Stimulated activated CD4-positive, alpha-beta T cell treated with anti-CD3 and anti-CD28 coated beads, Interleukin-1b, Interleukin-23, amount 100 ng/mL, for 1 hour (primary cell): ENCODE measurements at places on chromosomes 5 and 9.
A peak's percentile ranks its signal among the peaks of the same experiment; 100 is the strongest.

- DNase-seq = no peak
These were observed 8.8 kb downstream of the KCNV2 start for GRCh38 chr9:2725898-2726649.

DNA sequence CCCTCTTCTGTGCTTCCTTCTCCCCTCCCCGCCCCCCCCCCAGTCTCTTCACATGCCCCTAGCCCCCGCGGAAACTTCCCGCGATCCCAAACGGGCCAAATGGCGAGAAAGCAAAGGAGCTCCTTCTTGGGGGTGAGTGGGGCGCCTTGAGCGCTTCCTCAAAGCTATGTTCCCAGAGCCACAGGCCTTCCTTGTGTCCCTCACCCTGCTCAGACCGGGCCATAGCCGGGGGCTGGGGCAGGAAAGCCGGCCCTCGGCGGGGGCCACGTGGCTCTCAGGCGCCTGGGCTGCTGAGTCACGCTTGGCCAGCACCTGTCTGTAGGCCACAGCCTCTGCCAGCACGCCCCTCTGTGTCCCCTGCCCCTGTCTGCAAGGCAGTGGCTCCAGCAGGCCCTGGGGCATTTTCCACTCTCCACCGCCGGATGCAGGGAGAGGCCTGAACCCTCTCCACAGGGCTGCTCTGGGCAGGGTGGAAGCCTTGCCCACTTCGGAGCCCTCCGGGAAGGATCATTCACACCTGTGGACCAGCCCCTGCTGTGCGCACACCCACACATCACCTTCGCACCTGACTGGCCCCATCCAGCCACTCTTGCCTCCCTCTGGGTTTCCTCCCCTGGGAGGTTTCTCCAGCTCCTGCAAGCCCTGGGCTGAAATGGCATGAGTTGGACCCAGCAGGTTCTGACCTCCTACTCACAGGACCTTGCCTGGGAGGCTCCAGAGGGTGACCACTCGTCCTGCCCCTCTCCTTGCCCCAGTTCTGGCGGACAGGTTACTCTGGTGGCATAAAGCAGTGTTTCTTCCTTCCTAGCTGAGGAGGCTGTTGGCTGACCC lies 1.2 kb upstream of the SQSTM1 start:
- no peak for DNase-seq

GRCh38 chr5:137695651-137696428 lies 40.0 kb downstream of the KLHL3 start:
- DNase-seq = no peak

DNA sequence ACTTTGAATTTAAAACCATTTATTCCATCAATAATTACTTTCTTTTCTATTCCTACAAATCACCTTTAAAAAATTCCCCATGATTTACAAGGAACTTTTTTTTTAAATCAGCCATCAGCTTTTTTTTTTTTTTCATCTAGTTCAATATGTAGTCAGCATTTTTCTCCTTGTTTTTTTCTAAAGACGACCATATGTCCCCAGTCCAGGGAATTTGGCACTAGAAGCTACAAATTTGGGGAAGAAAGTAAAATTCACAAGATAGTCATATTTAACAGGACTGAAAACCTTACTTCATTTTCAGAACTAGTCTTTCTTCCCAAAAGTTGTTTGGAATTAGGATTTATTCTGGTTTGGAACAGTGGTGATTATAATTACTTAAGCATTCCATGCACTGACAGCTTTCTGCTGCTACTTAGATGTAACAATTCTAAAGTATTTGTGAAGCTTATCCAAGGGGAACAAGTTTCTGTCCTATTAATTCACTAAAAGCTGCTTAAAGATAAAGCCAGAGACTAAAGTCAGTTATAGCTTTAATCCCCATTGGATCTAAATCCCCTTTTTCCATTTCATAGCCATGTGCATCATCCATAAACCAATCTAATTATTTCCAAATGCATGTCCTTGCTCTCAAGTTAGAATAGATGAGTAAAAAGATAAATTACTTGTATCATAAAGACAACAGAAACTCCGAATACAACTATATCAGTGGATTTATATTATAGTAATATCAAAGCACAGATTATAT lies 7.4 kb upstream of the SNCAIP start:
- no peak for DNase-seq

GRCh38 chr9:28056006-28056405 lies 482.7 kb upstream of the C9orf72 start:
- no peak for DNase-seq

DNA sequence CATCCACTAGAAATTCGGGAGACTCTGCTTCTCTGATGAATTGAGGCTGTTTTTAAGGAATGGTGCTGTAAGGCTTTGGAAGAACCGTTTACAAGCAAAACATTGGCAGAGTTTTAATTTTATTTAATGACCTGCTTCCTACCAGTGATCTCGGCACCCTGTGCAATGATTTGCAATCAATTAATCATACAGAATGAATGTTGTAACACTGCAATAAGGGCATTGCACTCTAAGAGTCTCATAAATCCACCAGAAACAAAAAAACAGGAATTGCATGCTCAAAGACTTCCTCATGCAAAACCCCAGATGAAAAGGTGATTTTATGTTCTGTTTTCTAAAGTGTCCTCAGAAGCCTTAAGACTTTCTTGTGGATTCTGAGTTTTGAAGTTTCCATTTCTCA lies 295.7 kb downstream of the ARHGEF28 start:
- DNase-seq = no peak

GRCh38 chr5:142014911-142015584 lies 2.2 kb upstream of the GNPDA1 start:
- DNase-seq = no peak

DNA sequence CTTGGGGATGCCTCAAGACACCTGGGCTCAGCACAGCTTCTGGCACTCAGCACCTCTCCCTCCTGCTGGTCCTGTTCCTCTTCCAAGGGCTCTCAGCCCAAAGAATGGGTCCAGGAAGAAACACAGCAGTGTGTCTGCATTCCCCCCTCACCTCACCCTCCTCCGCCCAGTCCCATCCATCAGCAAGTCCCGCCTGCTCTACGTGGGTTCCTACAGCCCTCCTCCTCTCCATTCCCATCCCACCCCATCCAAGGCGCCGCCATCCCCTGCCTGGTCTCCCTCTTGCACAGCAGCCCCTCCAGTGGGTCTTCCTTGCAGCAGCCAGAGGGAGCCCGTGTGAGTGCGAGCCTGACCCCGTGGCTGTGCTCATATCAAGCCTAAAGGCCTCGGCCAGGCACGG lies 52.3 kb upstream of the RPL26L1 start:
- no peak for DNase-seq

DNA sequence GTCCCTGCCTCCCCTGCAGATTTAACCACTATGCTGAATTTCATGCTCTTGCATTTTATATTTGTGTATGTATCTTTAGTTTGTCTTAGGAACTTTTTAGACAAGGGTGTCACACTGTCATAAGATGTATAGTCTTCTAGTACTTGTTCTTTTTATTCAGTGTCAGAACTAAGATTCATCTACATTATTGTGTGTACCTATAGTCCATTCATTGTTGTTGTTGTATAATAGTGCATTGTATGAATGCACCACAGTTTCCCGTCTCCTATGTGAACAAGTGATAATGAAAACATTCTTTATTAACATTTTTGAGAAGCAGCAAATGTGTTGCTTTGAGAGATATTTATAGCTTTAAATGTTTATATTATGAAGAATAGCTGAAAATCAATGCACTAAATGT lies 45.9 kb downstream of the SFXN1 start:
- DNase-seq = no peak

DNA sequence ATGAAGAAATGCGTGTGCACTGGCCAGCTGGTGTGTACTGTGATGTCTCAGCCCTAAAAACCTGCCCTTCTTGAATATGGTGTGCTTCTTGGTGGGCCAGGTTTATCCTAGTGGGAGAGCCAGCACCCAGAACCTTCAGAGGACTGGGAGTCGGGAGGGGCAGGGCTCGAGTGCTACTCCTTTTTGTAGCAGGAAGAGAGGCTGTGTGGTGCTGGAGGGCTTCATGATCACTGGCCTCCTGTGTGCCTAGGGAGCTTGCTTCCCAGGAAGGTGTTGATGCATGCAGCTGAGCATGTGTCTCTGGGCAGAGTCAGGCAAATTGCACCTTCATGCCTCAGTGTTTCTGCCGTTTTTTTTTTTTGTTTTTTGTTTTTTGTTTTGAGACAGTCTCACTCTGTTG lies 20.0 kb downstream of the PHF2 start:
- no peak for DNase-seq

DNA sequence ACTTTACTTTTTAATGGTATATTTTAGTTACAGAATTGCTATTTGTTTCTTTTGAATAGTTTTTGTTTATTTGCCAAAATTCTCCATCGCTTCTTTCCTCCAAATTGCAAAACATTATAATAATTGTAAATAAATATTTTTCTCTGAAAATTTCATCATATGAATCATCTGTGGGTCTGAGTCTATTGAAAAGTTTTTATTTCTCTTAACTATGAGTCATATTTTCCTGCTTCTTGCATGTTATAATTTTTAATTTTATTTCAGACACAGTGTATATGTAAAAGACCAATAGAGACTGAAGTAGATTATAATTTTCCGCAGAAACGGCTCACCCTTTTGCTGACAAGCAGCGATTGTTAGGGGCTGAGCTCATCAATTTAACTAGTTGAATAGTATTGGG lies 279.1 kb upstream of the IL12B start:
- DNase-seq = no peak

- no peak for DNase-seq
These were observed 7.0 kb upstream of the AK1 start for GRCh38 chr9:127884427-127884911.

DNA sequence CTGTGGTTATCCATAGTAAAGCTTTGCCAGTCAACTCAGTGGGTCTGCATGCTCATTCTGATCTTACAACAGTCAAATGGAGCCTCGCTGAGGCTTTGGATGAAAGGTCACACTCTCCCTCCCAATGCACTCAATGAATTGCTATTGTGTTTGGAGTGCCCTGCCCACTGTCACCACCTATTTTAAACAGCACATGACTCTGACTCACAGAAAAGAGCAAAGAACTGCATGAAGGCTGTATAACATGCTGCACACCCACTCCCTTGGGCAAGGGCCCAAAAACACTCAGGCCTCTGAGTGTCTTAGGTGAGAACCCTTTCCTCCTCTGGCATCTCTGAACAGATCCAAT lies 118.7 kb upstream of the CCDC112 start:
- DNase-seq = no peak

- DNase-seq = no peak
These were observed 10.6 kb upstream of the EXOC3 start for GRCh38 chr5:432201-432927.

GRCh38 chr5:153276151-153276550 lies 214.3 kb upstream of the GRIA1 start:
- no peak for DNase-seq

GRCh38 chr9:79857188-79857587 lies 285.4 kb downstream of the TLE4 start:
- DNase-seq = no peak

DNA sequence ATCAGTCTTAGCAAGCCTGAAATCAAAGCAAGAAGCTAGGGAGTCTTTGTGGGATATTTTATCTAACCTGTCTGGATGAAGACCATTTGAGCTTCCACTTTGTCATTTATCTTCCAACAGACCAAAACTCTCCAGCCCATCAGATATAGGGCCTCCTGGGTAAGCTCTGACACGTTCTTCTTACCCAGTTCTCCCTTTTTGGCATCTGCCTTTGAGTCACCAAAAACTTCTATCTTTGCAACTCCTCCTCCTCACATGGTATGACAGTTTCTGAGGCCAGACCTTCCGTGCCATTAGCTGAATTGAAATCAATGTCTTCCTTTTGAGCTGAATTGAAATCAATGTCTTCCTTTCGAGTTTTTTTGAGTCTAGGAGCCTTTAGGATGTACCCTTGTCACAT lies 156.6 kb upstream of the SPRY4 start:
- no peak for DNase-seq

GRCh38 chr9:132141344-132141947 lies 20.4 kb upstream of the NTNG2 start:
- no peak for DNase-seq

- no peak for DNase-seq
These were observed 71.5 kb upstream of the RAPGEF1 start for GRCh38 chr9:131811405-131811804.

DNA sequence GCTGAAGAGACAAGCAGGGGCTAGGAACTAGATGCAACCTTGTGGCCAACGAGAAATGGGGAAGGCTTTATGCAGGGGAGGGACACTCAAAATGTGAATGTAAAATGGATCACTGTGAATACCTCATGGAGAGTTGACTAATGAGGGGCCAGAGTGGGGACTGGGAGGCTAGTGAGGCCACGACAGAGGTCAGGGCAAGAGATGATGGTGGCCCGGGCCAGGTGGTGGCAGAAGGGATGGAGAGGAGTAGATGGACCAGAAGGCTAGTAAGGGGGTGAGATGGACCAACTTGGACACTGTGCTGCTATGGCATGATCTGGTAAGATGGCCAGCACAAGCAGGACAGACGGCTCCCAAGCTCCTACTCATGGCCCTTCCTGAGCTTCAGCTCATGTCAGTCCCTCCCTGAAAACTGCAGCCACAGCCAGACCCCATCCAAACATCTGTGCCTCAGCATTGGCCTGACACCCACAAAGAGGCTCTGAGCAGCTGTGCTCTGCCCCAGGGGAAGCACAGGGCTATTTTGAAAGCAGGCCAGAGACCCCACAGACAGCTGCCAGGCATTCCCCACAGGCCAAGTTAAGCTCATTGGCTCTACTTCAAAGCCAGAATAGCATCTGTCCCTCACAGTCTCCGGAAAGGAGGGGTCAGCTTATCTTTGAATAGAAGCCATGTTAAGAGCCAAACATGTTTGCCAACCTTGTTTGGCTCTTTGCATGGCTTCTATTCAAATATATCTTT lies 22.1 kb downstream of the P4HA2 start:
- DNase-seq = no peak

DNA sequence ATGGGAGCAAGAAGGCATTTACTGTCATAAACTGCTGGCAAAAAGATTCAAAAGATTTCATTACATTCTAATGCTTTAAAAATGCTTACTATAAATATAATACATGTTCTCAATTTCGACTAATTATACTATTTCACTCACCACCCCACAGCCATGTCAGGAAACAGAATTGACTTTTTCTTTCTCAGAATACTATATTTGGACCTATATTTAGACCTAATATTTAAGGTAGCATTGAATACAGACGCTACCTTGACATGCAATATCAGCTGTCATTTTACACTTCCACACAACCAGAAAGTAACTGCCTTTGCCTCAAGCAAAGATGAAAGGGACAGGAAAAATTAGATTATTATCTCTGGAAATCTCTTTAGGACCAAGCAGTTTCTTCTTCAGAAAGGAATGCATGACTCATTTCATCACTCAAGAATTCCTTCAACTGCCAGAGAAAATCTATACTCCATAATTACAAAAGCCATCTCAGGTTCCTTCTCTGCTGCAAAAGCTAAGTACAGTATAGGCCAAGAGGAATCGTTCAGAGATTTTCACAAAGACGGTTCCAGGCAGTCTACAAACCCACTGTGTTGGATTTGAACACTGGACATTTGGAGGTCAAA lies 11.8 kb upstream of the UBE2QL1 start:
- no peak for DNase-seq

GRCh38 chr5:54905942-54906537 lies 79.4 kb downstream of the ESM1 start:
- peak; percentile 12 for DNase-seq

GRCh38 chr5:133120156-133120750 lies 68.4 kb downstream of the HSPA4 start:
- no peak for DNase-seq
